ENCODE measurements at places on chromosomes 13 and 19.

DNA sequence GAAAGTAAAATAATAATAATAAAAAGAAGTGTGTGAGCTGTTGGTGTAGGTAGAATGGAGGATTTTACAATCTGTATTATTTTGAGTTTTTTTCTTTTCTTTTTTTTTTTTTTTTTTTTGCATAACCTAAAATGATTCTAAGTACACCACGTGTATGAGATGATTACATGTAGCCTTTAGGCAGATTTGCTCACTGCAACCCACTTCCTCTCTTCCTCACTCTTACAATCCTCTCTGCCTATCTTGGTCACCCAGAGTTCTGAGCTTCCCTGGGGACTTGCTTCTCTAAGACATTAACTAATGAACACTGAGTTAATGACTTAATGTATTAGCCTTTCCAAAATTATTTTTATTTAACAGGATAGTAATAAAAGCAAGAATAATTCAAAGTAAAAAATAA lies 1169.6 kb downstream of the EFNB2 start:
- DNase-seq, result no peak

- no peak for DNase-seq
These were observed 141.0 kb downstream of the RFC3 start for GRCh38 chr13:33958964-33959363.

GRCh38 chr13:90107661-90108060 lies 1239.8 kb upstream of the MIR17HG start:
- DNase-seq, result no peak

DNA sequence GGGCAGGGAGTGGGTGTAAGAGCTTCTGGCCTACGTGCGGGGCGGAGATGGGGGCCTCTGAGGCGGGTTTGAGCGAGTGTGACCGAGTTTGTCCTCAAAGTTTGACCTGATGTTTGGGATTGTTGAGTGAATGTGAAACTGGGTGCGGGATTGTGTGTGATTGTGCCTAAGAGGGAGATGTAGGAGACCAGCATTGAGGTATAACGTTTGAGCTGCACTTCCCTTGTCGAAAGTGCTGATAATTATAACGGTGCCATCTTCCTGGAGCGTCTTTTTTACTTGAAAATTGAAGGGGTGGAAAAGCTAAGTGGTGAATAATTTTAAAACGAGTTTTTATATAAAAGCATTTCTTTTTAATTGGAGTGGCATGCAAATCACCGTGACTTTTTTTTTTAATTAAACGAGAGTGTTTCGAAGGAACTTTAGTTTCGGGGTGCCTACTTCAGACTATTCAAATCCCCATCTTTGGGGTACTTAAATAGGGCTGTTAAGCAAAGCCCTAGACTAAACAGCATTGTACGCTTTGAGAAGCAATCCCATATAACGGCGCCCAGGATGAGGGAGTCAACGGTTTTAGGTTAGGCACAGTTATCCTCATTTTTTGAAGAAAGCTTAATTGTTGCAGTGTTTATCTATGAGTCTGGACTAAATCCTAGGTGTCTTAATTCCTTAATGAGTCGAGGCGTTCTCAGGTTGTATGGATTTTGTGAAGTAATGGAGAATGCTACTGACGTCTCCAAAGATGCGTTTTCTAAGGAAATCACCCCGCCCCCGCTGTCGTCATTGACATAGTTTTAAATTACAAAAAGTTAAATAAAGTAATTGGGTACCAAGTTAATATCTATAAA lies 594 bp downstream of the ZNF146 start:
- peak; percentile 29 for DNase-seq

GRCh38 chr19:19062454-19063182 lies 1.2 kb upstream of the SLC25A42 start:
- peak; percentile 54 for DNase-seq

- DNase-seq, result peak; percentile 58
These were observed 11.1 kb downstream of the SLC7A10 start for GRCh38 chr19:33214596-33214995.

- DNase-seq, result no peak
These were observed 41.4 kb downstream of the MPHOSPH8 start for GRCh38 chr13:19674898-19675297.

DNA sequence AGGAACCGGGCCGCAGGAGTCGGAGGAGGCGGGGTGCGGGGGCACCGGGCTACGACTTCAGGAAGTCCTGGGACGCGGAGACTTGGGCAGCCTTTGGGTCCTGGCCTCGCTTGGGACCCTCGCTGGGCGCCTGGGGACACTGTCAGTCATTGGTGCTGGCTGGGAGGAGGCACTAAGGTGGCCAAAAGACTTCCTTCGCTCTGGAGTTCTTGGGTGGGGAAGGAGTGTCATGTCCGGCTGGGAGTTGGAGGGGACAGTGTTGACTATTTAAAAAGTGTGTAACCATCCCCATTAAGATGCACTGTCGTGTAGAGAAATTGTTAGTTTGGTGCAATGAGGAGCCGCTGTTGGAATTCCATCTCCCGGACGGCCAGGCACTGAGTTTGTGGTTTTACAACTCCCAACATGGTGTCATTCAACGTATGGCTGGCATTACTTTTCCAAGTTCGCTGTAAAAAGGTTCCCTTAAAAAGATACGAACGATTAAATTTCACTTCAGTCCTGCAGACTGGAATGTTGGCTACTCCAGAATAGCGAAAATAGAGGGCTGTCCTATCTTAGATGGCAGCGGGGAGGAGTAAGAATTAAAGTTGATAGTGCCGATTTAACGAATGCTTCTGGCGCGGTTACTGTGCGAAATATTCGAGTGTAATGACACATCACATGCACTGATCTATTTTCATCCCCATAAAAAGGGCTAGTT lies 776 bp downstream of the DNAJC3 start:
- peak; percentile 45 for DNase-seq

DNA sequence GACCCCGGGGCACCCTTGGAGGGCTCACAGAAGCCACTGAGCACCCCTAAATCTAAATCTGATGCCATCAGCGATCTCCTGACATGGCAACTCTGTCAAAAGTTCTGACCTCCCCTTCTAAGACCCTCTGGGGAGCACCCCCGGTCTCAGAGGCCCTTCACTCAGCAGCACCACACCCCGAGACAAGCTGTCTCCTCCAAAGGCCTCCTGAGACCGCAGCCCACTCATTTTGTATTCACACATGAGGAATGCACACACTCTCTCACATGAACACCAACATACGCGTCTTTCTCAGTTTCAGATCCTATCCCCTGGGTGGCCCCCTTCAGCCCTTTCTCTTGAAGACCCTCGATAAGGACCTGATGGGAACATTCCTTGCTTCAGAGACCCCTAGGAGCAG lies 2.6 kb downstream of the NDUFA11 start:
- no peak for DNase-seq

GRCh38 chr19:57088133-57088532 lies 31.7 kb upstream of the USP29 start:
- DNase-seq, result no peak

DNA sequence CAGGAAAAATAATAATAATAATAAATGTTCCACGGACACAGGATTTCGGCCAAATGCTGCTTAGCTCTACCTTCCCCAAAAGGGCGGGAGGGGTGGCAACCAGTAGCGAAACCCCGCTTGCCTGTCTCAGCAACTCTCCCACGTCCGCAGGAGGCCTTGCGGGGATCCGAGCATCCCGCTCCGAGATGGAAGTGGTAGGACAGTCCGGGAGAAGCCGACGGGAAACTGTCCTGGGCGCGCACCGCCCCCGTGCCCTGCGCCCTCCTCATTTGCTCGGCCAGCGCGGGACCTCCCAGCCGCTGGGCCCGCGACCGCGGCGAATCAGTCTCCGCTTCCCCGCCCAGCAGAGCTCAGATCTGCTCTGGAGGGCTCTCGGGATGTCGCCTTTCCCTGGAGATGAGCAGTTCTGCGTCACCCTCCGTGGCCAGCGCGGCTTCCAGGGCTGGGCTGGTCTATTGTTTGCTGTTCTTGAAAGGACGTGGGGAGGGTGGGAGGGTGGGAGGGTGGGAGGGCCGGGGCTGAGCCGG lies 48.9 kb upstream of the PABPC3 start:
- peak; percentile 17 for DNase-seq

DNA sequence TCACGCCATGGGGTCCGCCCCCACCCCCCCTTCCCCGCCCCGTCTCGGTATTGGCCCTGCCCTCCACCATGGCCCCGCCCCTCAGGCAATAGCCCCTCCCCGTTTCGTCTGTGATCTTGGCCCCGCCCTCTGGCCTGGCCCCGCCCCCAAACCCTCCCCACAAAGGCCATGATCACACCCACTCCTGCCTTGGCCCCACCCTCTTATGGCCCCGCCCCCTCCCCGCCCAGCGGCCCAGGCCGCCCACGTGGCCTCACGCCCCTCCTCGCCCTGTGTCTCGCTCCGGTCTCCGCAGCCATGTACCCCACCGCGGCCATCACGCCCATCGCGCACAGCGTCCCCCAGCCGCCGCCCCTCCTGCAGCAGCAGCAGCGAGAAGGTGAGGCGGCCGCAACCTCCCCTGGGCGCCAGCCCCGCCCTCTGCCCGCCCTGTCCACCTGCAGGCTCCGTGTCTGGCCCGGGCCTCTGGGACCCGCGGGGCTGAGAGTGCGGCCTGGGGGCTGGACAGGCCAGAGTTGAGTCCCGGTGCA lies 61.3 kb downstream of the CELF5 start:
- peak; percentile 87 for DNase-seq

DNA sequence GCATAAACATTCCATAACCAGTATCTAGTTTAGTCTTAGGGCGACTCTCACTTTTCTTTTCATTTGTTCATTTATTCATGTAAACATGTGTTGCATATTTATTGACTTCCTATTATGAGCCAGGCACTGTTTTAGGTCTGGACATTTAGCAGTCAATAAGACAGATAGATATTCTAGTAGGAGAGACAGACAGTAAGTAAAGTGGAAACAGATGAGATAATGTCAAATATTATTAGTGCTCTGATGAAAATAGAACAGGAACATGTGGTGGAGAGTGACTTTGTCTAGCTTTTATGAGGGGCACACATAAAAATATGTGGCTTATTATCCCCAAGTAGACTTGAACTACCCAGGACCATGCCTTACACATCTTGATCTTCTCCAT lies 193.0 kb downstream of the NDFIP2 start:
- DNase-seq, result no peak

DNA sequence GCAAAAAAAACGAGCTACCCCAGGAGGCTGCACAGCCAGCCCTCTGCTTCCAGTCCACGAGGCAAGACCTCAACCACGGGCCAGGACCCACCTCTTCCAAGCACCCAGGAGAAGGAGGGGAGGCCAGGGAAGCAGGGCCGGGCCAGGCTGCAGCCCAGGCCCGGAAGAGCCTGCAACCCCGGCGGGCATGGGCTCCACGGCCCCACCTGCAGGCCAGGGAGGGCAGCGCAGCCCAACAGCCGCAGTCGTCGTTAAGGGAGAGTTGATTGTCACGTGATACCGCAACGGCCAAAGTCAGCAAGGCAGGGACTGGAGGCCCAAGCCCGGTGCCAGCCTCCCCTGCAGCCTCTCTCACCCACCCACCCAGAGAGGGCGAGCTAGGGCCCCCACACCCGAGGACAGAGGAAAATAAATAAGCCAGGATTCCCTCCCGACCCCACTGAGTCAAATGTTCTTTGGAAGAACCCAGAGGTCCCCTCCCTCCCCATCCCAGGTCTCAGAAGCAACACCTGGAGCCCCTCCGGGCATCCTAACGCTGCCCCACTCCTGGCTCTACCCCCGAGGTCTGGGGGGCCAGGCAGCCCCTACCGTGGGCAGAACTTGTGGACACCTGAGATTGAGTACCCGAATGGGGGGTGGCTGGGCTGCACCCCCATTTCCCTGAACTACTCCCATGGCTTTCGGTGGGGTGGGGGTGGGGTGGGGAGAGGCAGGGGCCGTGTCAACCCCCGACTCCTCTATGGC lies 5.2 kb upstream of the REXO1 start:
- peak; percentile 90 for DNase-seq

- DNase-seq, result no peak
These were observed 62.6 kb downstream of the MLLT1 start for GRCh38 chr19:6216996-6217751.

GRCh38 chr13:113403255-113404104 lies 39.5 kb upstream of the GRTP1 start:
- DNase-seq, result no peak

DNA sequence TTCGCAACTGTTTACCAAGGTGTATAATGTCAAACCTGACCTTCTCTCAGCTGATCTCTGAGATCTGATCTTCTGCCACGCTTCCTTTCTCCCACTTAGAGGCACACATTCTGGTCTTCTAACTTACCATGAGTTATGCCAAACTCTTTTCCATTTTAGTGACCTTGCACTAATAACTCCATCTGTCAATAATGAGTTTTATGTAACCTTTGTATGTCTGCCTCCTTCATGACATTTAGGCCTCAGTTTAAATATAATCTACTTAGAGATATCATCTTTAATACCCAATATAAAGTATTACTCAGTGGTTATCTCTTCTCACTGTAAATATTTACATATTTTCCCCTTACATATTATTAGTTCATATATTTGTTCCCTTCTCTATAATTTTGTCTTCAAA lies 827.5 kb upstream of the PCDH20 start:
- DNase-seq, result no peak

GRCh38 chr13:31011901-31012654 lies 79.6 kb downstream of the TEX26 start:
- no peak for DNase-seq

GRCh38 chr13:78599645-78600279 lies 3.6 kb downstream of the POU4F1 start:
- no peak for DNase-seq

- no peak for DNase-seq
These were observed 1.5 kb downstream of the SPATA13 start for GRCh38 chr13:24161980-24162525.

DNA sequence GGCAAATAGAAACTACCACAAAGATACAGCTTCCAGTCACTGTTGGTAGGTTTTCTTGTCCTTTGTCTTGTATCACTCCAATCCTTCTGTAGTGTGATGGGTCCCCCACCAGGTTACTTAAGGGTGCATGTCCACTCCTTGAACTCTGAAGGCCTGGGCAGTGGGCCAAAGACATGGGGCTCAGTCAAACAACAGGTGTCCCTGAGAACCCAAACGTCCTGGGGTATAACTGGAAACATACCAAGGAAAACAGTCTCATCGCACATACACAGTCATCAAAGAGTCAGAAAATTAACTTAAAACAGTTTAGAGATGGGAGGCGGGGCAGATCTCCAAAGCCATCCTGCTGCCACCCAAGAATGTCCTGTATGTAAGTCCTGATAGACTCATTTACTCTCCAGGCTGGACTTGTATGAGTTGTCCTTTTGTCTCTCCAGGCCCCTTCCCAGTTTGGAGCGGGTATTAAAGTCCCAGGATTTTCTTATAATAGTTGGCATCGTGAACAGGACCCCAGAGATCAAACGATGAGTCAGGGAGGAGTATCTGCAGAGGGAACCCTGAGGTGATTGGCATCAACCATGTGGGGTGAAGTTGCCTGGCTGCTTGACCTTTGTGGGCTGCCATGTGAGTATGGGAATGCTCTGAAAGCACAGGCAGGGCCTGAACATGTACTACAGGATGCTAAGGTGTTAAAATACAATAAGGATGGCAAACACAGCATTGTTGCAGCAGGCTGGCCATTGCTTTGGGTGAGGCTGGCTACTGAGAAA lies 613.2 kb upstream of the KLF12 start:
- DNase-seq, result no peak

DNA sequence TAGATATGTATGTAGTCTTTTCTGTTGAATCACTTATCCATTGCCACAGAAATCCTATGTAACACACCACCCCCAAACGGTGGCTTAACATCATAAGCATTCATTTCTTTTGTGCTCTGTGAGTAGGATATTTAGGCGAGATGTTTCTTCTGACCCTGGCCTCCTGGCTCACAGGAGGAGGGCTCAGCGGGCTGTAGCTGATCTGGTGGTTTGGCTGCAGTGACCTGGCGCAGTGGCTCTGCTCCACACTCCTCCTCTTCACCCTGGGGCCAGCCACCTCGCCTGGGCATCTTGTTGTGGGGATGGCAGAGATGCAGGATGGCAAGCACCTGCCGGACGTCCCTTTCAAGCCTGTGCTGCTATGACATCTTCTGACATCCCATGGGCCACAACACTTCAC lies 147.1 kb upstream of the IRS2 start:
- no peak for DNase-seq

GRCh38 chr19:8639821-8640401 lies 9.5 kb downstream of the NFILZ start:
- DNase-seq, result no peak

Data from AG08396 (cell line).